Stimulated activated CD8-positive, alpha-beta memory T cell treated with anti-CD3 and anti-CD28 coated beads, Interleukin-2, amount 100 ng/mL, for 1 hour (primary cell): ENCODE measurements at places on chromosomes 4 and X.

DNA sequence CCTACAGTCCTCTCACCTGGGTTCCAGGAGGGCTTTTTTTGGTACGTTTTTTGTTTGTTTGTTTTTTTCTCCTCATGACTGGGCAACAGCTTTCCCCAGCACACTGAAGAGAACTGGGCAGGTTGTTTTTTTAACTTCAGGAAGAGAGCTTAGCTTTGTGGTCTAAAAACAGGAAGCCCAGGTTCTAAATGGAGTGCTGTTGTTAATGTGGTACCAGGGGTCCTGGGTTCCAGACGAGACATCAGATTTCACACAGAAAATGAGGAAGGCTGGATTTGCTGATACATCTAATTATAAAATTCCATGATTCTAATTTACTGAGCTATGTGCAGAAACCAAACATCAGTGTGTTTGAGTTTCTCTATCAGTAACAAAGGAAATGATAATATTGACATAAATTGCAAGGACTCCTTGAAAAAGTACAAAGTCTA is 4.2 kb downstream of the MYOZ2 start:
- DNase-seq: no peak

DNA sequence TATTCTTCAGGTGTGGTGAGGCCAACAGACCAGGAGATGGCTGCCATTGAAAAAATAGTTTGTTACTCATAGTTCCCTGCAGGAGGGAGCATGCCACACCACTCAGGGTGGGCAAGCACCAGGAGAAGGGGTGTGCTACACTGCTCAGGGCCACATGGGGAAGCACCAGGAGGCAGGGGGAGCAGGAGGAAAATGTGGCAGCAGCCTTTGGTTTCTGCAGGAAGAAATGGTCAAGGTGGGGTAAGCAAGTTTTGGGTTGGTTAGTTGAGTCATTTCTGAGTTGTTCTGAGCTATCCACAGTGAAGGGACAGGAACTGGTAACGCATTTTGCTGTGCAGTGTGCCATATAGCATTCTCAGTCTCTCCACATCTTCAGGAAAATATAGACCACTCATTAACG is 23.8 kb downstream of the FGFBP1 start:
- DNase-seq: no peak

- DNase-seq: no peak
Observed at GRCh38 chrX:21747558-21747957, 10.4 kb downstream of the SMPX start.

- no peak for DNase-seq
Observed at GRCh38 chr4:47222276-47222675, 190.9 kb downstream of the GABRB1 start.

GRCh38 chr4:147753047-147753446 is 21.2 kb downstream of the ARHGAP10 start:
- DNase-seq: no peak

GRCh38 chr4:85806334-85806733 is 331.4 kb downstream of the ARHGAP24 start:
- DNase-seq: no peak

- no peak for DNase-seq
Observed at GRCh38 chr4:161321706-161322105, 842.1 kb downstream of the FSTL5 start.

DNA sequence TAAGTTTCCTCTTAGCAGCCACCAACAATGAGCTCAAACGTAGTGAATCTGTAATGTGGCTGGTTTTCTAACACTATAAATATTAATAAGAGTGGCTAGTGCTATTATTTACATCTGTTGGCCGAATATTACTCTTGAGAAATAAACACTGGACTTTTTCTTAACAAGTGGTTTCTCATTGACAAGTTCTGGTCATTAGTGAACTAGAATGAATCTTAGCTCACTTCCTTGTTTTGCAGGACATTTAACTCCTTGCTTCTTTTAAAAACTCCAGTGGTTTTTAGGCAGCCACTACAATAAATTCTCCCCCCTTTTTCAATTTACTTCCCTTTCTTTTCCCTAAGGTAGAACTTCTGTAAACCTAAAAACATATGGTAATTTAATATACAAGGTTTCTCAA is 177.2 kb downstream of the ARAP2 start:
- no peak for DNase-seq

DNA sequence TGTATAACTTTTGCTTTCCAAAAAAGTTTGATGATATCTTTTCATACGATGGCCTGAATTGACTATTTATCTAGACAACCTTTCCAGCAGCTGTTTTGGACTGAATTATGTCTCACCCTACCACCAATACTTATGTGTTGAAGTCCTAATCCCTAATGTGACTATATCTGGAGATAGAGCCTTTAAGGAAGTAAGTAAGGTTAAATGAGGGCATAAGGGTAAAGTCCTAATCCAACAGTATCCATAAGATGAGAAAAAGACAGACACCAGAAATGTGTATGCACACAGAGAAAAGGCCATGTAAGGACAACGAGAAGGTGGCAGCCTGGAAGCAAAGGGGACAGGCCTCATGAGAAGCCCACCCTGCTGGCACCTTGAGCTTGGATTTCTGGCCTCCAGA is 86.6 kb upstream of the PPARGC1A start:
- no peak for DNase-seq

GRCh38 chr4:123291329-123291728 is 105.3 kb upstream of the SPRY1 start:
- DNase-seq: no peak

DNA sequence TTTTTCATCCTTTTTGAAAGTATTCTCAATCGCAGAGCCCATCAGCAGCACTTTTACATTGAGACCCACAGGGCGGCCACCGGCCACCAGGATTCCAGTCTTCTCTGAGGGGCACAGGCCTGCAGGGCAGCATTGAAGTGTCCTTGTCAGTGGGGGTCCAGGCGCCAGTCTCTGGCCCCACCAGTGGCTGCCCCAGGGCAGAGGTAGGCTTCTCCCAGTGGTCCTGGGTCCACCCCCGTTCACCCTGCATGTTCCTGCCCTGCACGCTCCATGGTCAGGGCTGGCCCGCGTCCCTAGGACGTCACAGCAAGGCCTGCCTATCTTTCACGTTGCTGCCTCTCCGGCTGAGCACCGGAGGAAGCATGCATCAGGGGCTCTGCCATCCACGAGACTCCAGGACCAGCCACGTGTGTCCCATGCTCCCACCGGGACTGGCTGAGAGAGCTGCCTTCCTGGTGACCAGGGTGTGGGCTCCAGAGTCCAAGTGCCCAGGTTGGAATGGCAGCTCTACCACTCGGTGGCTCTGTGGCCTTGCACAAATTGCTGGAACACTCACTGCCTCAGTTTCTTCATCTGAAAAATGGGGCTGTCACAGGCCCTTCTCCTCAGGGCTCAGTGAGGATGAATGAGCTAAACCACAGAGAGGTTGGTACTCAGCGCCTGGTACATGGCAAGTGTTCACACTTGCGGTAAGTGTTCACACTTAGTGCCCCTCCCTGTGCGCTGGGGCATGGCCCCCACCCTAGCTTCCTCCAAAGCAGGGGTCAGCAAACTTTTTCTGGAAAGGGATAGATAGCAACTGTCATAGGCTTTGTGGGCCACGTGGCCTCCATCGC is 30.7 kb upstream of the JAKMIP1 start:
- no peak for DNase-seq

- no peak for DNase-seq
Observed at GRCh38 chr4:150063128-150063527, 15.1 kb upstream of the DCLK2 start.
